ENCODE measurements at places on chromosomes 12 and 14.

GRCh38 chr14:61611880-61612630 lies 83.3 kb upstream of the HIF1A start:
- DNase-seq: no peak

GRCh38 chr12:20030826-20031225 lies 337.5 kb upstream of the PDE3A start:
- no peak for DNase-seq

- DNase-seq: peak; percentile 20
These were observed 52.2 kb upstream of the BICDL1 start for GRCh38 chr12:119936705-119937311.

DNA sequence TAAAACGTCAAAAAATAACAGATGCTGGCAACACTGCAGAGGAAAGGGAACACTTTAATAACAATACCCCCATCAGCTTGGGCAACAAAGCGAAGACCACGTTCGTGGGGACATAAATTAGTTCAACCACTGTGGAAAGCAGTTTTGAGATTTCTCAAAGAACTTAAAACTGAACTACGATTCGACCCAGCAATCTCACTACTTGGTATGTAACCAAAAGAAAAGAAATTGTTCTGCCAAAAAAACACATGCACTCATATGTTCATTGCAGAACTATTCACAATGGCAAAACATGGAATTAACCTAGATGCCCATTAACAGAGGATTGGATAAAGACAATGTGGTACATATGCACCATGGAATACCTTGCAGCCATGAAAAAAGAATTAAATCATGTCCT lies 81.2 kb upstream of the RAP1B start:
- no peak for DNase-seq

GRCh38 chr12:89708565-89709156 lies at the start of gene ATP2B1:
Gene ATP2B1, minus strand, starts transcription at chr12:89708838. Its CDS starts 52,952 bp downstream, at chr12:89655886.
- peak; percentile 95 for DNase-seq

- no peak for DNase-seq
These were observed 76.0 kb upstream of the FZD10 start for GRCh38 chr12:130086248-130086647.

DNA sequence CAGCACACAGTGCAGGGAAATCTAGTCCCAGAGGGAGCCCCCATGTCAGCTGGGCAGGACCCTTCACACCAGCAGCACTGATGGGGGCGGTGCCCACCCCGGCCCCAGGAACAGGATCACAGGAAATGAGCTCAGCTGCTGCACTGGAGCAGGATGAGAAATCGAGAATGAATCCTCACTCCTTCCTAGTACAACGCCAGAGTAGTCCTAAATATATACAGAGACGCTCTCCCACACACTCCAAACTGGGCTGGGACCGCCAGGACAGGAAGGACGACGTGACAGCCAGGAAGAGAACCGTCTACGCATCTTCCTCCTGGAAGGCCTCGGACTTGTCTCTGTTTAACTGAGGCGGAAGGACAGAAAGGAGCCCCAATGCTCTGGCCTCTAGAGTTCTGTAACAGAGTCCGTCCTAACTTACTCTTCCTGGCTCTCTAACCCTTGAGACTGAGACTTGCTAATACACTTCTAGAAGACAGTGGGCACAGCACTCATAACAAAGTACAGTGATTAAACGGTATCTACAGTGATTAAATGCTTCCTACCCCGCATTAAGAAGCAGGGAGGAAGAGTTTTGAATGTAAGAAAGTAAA lies 33.4 kb downstream of the CDC42BPB start:
- peak; percentile 49 for DNase-seq

DNA sequence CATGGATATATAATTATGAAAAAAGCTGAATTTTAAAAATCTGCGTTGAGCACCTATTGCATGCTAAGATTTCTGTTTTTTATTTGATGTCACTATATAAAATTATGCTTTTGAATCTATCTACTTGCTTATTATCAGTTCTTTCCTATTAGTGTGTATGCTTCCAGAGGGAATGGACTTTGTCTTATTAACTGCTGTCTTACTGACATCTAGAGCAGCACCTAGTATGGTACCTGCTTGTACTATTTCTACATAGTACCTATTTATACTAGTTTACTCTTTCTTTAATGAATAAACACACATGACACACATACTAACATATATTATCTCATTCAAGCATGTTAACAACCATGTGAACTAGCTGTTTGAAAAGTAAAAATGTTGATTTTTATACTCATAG lies 38.6 kb upstream of the PIK3C2G start:
- no peak for DNase-seq

Data from epithelial cell of esophagus (primary cell).